ENCODE measurements at places on chromosomes 1 and 21.

- DNase-seq = no peak
These were observed 32.7 kb upstream of the GRHL3 start for GRCh38 chr1:24286246-24287010.

GRCh38 chr1:201466492-201466891 is 2.5 kb downstream of the PHLDA3 start:
- no peak for DNase-seq

DNA sequence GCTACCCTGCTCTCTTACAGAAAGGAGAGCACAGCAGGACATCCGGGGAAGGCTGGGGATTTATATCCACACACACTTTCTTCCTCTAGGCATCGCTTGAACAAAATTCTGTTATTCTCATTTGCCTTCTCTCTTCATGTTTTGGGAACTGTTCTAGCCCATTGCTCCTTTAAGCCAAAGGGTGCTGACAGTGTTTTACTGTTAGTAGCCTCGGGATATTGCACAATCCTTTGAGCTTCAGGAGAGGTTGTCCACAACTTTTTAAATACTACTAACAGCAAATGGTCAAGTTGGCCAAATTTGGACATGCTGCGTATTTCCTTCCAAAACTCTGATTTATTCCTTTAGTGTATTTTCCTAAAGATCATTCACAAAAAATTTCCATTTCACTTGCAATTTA is 579.2 kb upstream of the RGS18 start:
- DNase-seq = no peak

DNA sequence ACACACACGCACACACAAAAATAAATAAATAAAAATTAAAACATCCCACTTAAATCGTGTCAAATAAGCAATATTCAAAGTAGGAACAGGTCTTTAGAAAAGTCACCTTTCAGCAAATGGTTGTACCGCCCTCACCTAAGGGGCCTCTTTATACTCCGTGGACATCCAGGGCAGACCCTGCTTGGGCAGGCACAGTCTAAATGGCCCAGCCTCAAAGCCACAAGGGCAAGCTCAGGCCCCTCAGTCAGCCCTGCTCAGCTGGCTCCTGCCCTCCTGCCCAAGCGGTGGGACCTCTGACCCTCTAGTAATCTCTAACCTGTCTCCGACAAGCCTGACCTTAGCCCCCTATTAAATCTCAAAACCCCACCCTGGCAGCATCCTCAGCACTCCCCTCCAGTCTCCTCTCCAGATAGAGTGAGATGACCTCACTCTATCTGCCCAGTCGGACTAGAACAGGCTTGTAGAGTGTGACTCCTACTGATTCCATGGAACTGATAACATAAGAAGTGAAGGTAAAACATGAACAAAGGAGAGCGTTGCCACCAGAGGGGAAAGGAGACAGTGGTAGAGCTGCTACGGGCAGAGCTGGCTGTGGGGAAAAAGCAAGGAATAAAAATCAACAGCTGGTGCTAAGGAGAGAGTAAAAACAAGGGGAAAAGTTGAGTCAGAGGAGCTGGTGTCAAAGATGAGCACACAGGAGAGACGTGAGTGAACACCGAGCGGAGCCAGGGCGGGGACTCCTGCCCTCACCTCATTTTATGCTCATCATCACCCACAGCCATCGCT is 36.0 kb downstream of the SIPA1L2 start:
- no peak for DNase-seq

DNA sequence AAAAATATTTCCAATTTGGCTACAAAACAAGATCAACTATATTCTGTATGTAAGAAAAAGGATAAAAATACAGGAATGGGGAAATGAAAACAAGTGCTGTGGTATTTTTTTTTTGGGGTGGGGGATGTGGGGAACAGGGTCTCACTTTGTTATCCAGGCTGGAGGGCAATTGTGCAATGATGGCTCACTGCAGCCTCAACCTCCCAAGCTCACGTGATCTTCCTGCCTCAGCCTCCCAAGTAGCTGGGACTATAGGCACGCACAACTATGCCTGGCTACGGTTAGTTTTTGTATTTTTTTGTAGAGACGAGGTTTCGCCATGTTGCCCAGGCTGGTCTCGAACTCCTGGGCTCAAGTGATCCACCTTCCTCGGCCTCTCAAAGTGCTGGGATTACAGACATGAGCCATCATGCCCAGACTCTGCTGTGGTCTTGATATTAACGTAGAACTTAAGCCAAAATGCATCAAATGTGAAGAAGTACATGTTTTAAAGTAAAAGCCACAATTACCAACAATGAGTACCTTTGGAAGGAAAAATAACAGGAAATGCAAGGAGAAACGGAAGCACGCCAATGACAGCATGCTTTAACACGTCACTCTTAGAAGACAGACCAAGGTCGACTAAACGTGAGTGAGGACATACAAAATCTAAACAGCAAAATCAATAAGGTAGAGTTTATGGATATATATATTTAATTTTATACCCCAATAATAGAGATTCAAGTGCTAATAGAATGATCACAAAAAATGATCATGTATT is 8.8 kb upstream of the ABCB10 start:
- DNase-seq = no peak

DNA sequence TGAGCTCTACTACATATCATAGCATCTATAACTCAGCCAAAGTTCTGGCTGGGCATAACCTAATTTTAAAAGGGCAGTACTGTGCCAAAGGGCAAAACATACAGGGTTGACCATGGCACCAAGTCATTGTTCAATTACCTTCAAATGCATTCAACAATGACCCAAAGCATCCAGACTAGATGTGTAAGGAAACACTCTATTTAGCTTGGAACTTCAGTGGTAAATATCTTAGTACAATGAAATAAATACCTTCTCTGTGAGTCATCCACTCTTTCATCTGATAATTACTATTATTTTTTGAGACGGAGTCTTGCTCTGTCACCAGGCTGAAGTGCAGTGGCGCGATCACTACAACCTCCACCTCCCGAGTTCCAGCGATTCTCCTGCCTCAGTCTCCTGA is 70.0 kb downstream of the NVL start:
- DNase-seq = no peak

- DNase-seq = no peak
These were observed 29.5 kb downstream of the SYT2 start for GRCh38 chr1:202680586-202681352.

DNA sequence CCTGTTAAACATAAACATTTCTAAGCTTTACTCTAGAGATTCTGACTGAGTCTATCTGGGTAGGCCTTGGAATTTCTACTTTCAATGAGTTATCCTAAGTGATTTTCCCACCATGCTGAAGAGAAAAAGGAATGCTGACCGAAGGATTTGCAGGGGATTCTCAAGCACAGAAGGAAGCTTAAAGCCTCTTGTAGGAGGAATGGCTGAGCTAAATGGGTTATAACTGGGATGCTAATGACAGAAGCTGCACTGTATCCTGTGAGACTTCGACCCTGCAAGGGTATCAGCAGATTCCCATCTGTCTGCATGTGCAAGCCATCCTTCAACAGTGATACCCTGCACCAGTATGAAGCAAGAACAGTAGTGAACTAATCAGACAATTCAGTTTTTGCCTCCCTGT is 35.4 kb downstream of the SLC35D1 start:
- DNase-seq = no peak

DNA sequence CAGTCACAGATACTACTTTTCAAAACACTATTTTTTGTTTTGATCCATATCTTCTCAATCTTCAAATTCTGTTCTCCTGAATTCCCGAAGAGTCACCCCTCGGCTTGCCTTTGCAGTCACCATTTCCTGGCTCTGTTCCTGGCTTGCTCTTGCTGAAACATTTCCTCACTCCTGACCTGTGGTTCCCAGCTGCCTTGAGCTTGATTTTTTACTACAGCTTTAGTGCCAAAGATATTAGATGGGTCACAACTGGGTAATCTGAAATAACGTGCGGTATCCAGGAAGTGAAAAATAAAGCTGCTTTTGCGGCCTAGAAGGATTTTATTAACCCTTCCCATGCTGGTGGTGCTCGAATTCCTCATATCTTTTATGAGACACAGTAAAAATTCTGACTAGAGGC is 318.8 kb downstream of the PCP4 start:
- DNase-seq = no peak

DNA sequence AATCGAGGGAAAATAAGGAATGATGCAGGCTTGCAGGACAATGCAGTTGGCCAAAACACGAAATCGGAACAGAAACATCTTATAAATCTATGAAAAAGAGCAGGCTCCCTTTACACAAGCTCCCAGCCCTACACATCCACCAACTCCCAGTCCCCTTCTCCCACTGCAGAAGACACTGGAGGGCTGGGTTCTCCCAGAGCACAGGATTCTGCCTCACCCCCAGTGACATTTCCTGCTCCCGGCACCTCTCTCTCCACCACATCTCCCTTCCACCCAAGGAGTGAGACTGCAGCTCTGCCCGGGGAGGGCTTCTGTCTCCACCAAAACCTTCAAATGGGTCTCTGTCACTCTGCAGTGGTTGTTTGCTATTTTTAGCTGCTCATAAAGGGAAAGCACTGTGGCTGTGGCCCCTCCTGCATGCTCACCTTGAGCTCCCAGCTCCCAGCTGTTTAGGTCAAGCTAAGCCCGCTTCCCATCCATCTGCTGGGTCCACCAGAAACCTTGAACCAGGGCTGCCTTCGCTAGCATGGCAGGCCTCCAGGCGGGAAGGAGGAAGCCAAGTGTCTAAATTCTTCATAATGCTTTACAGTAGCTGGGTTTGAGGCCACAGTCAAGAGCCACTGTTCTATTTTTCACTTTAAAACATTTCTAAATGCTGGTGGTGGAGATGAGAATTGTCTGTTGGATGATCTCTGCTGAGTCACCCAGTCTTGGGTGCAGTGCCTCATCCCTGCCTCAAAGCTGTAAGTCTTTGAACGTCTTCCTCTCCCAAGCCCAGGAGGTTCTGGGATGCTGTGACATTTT is 3.3 kb upstream of the C2CD2 start:
- DNase-seq = no peak

- no peak for DNase-seq
These were observed 172.7 kb downstream of the PATJ start for GRCh38 chr1:61914823-61915482.

- DNase-seq = peak; percentile 41
These were observed 73.2 kb upstream of the ABCG1 start for GRCh38 chr21:42145569-42146272.

DNA sequence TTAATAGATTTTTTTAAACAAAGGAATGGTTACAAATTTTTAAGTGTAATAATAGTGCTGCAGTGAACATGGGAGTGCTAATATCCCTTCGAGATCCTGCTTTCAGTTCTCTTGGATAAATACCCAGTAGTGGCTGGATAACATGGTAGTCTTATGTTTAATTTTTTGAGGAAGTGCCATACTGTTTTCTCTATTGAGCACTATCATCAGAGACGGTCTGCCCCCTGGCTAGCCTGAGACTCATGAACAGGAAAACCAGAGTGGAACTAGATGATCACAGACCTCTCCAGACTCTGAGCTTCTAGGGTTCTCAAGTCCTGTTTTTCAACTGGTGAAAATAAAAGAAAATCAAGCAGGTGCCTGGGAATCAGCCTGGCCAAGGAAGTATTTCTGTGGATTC is 97.3 kb upstream of the MARK1 start:
- no peak for DNase-seq

DNA sequence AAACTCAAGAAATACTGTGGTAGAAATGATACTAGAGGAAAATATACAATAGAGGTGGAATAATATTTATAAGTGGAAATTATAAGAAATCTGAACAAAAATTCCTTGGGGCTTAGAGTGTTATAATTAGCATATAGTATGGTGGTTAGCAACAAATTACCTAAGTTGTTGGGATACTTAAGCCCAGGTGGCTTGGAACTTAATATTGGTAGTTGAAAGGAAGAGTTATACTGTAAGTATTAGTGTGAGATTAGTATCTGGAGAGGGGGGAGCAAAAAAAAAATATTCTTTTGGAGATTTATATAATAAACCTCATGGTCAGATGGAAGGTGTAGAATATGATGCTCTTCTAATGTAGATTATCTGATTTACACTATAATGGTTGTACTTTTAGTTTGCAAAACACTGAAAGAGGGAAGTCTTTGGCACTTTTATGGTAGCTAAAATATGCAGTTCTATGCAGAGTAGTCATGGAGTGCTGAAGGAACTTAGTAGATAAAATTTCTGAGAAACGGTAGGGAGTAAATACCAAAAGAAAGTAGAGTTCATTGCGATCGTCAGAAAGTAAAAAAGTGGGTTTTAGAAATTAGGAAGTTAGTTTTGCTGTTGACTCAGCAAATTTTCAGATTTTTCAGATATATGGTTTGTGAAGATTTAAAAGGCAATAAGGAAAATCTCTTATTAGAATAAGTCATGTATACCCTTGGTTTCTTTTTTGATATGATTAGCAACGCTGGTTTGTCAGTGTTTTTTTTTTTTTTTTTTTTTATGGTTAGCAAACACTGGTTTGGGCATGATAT is 45.7 kb downstream of the MTF2 start:
- DNase-seq = no peak

DNA sequence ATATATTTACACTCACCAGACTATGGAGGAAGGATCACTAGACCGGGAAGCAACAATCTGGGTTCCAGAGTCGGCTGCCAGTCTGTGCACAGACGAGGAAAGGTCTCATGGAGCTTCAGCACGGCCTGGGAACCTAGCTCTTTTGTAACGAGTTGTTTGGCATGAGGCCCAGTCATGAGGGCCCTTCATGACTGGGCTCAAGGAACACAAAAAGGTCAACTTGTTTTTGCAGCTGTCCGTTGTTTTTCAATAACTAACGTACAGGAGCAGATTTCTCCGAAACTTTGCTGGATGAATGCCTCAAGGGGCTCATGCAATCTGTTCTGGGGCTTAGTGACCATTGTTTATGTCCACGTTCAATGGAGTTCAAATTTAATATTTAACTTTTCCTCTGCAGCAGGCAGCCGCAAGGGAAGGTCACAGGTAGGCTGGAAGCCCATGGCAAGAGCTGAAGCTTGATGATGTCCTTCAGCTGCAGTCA is 5.9 kb upstream of the STUM start:
- DNase-seq = no peak

DNA sequence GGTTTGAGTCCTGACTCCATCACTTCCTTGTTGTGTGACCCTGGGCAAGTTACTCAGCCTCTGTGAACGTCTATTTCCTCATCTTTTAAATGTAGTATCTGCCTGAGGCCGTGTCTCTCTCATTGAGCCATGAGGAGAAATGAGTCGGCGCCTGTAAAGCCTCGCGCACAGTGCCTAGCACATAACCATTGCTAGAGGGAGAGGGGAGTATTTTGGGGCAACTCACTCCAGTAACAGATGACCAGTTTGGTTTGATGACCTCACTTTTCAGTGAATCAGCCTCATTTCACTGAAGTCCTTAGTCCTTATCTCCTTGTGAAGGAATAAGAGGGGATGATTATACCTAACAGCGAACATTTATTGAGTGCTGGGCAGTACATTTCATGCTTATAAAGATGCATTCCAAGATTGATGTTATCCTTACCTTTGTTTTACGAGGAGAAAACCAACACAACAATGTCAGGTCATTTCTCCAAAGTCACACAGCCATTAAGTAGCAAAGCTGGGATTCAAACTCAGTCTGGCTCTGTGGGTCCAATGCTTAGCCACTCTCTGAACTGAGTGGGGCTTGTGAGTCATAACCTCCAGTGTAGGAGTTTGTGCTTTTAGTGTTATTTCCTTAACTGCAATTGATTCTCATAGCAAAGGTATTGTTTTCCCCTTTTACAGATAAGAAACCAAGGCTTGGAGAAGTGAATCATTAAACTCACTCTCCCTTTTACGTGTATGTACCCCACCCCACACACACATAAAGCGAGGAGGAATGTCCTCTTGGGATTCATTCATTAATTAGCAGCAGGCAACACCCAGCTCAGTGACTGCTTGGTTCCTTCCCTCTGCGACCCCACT is 25.9 kb downstream of the KCNC4 start:
- DNase-seq = no peak

Measured in forelimb muscle (tissue), 1 donor.